DMS79 treated with DMSO at 0.1 percent for 48 hours (cell line): ENCODE measurements at places on chromosomes 5 and 9.

DNA sequence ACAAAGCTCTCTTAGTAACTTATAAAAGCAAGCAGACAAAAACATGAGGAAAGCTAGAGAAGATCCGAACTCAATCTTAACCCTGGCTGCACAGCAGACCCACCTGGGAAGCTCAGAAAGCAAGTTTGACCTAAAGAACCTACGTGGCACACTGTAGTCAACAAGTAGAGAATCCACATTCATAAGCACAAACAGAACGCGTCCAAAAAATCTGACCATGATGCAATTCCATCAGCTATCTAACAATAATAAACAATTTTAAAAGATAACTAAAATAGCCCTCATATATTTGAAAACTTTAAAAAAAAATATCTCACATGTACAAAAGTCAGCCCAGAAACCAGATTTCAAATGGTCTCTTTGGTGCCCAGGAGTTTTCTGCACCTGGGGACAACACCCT, 4.6 kb downstream of the LMAN2 start:
- DNase-seq, result no peak

- DNase-seq, result no peak
Observed at GRCh38 chr5:115542651-115543364, 1.8 kb downstream of the FEM1C start.

DNA sequence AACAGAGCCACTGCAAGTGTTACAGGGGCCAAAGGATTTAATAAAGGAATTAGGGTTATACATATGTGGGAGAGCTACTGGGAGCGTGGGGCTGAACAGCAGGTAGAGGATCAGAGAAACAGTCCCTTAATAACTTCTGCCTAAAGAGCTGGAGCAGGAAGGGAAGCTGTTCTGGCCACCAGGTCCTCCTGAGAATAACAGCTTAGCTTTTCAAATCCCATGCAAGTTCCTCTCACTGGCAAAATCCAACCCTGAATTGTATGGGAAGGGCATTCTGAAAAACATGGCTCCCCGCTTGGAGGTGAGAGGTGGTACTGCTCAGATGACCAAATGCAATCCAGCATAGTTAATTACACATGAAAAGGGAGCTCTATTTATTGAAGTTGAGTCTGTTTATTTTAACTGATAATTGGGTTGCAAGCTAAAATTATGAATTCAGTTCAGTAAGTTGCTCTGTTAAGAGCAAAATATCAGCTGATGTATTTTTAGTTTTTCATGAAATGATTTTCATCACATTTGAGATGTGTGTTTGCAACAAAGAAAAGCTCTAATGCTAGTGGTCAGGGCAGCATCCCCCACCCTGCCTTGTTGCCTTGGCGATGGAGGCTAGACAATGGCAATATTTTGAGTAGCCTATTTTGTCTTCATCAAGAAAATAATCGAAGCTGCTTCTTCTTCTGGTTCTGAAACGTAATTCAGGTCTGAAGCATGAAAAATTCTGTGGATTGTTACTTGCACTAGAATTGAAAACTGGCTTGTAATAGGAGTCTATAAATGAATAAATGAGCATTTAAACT, 58.4 kb upstream of the SH3GL2 start:
- DNase-seq, result no peak

DNA sequence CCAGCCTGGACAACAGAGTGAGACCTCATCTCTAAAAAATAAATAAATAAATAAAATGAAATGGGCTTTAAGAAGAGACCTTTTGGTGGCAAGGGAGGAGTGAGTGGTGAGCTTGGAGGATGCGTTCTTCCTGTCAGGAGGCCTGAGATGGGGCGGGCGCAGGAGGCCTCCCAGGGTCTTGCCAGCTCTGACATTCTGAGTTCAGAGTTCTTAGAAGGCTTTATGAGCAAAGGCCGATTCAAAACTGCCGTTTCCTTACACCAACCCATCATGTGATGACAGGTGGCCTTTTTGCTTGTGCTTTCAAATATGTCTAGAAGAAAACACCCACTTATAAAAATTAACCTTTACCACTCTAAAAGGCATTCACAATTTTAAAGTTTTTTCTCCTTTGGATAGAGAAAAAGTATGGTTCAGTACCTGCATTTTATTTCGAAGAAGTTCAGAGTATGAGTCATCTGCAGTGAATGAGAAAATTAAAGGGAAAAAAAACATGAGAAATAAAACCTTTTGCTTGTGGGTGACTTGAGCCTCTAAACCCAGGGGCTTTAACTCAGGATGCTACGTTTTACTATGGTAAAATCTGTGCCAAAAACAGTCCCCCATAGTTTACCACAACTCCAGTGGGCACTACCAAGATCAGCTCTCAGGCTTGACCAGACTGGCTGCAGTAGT, 157.4 kb upstream of the OTULINL start:
- DNase-seq, result no peak

DNA sequence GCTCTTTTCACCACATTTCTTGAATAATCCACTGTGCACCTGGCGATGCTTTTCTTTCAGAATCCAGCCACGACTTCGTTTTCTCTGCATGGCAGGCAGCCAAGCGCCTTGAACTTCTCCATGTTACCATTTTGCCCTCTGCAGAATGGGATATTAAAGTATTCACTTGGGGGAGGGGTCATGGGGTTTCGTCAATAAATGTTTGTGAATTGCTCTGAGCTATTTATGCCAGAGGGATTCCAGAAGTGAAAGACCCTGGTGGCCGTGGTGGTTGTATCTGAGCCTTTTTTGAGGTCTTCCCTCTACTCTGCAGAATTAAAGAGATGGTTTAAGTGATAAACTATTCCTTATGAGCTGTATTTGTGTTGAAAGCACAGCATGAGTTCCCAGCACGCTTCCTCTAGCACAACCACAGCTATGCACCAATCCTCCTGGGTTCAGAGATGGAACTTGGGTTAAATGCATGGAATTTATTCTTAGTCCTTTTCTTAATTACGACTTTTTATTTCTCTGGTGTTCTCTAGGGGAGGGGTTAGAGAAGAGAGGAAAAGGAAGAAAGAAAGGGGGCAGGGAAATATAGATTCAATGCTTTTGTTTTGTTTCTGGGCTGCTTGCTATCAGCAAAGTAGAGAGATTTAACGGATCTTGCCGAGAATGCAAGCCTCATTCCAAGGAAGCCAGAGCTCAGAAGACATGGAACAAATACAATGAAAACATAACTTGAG, 478.2 kb upstream of the TNC start:
- DNase-seq, result no peak

- no peak for DNase-seq
Observed at GRCh38 chr5:118802335-118802734, 186.0 kb downstream of the DTWD2 start.

DNA sequence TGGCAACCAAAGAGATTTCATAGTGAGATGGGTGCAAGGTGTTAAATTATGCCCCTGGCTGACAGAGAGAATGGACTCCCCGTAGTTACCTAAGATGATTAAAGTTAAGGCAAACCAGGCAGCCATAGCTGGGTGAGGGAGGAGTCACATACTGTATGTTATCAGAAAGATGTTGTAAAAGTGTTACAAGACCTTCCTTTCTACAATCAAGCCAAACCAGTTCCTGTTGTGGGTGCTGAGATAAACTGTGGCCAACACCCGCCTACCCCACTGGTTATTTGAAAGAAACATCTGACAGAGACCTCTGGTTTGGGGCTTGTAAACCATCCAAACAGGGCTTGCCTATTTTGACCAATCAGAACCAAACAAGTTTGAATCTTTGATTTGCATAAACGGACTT, 684.7 kb upstream of the NUDT12 start:
- no peak for DNase-seq

GRCh38 chr9:130026583-130027340, 16.2 kb downstream of the FNBP1 start:
- DNase-seq, result no peak

- DNase-seq, result no peak
Observed at GRCh38 chr9:134751622-134752021, 110.0 kb downstream of the COL5A1 start.

GRCh38 chr5:52824827-52825226, 37.1 kb downstream of the ITGA1 start:
- DNase-seq, result no peak

GRCh38 chr5:133449181-133449580, 163.2 kb downstream of the FSTL4 start:
- DNase-seq, result no peak

- DNase-seq, result peak; percentile 73
Observed at GRCh38 chr5:111756581-111757354, at the start of gene NREP. NREP (minus strand) TSS chr5:111757194; CDS start chr5:111755772, 1,422 bp downstream.

- DNase-seq, result peak; percentile 54
Observed at GRCh38 chr5:177040814-177041420, 18.4 kb downstream of the ZNF346 start.

- no peak for DNase-seq
Observed at GRCh38 chr5:88144219-88145001, 124.2 kb downstream of the TMEM161B start.

- DNase-seq, result no peak
Observed at GRCh38 chr5:122436615-122437014, 124.6 kb downstream of the SNCAIP start.

DNA sequence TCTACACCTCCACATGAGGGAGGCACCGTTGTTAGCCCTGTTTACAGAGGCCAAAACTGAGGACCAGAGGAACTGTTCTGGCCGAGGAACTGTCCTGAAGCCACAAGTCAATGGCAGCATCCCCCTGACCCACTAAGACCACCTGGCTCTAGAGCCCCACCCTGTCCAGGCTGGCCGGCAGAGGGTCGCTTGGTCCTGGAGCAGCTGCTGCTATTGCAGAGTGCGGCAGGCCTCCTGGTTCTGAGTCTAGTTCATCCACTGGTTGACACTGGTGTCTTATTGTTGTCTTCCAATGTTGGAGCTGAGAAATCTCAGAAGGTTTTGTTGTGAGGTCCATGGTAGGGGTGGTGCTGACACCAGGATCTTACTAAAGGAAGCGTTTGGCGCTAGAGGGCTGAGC, 26.6 kb upstream of the ANGPTL2 start:
- no peak for DNase-seq

DNA sequence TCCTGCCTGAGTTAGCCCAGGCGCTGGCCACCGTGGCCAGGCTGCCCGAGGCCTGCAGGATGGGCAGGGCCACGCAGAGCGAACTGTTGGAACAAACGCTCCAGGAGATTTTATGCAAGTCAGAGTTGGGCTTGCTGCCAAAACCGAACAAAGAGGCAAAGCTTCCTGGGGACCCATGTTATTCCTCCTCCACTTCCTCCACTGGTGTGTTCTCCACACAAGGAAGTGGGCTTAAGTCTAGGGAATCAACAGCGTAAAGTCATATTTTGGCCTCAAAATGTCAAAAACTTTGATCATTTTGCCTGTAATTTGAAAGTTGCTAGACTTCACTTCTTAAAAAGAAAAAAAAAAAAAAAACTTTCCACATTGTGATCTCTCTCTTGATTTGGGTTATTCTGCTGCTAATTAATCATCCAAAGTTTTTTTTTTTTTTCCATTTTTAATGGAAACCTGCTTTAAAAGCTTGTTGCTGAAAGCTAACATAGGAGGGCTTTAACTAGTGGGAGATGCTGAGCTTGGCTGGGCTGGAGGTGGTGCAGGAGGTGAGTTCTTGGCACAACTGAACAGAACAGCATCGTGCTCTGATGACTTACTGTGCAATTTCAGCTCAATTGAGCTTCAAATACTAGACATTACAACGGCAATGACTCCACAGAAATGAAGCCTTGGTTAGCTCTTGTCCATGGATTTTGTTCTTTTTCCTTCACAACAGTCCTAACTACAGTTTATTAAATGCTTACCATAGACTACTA, 73.0 kb downstream of the PTPDC1 start:
- DNase-seq, result peak; percentile 42

DNA sequence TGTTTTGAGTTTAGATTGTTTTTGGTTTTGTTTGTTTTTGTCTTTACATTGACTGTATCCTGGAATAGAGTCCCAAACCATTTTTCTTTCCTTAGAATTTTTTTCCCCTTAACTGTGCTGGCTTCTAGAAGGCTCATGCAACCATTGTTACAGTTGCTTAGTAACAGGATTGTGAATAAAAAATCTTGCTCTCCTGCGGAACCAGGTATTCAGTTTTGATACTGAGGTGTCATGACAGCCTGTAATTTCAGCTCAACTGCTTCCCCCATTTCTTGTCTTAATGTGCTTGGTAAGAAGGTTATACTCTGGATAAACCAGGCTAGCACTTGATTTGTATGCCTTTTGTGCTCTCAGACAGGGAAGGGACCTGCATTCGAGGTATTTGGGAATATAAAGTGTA, 42.1 kb downstream of the FOCAD start:
- DNase-seq, result peak; percentile 44

GRCh38 chr5:30994176-30994575, 199.3 kb upstream of the CDH6 start:
- DNase-seq, result no peak

DNA sequence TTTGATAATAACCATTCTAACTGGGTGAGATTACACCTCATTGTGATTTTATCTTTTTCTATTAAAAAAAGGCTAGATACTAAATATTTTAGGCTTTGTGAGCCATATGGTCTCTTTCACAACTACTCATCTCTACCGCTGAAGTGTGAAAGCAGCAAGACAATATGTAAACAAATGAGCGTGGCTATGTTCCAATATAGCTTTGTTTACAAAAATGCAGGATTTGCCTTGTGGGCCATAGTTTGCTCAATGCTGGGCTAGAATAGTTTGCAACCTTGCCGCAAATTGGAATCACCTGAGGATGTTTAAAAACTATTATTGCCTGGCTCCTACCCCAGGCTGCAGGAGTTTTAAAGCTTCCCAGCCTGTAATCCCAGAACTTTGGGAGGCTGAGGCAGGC, 10.2 kb upstream of the GPR150 start:
- DNase-seq, result no peak

GRCh38 chr9:128637656-128638055, 19.0 kb downstream of the DYNC2I2 start:
- DNase-seq, result no peak

DNA sequence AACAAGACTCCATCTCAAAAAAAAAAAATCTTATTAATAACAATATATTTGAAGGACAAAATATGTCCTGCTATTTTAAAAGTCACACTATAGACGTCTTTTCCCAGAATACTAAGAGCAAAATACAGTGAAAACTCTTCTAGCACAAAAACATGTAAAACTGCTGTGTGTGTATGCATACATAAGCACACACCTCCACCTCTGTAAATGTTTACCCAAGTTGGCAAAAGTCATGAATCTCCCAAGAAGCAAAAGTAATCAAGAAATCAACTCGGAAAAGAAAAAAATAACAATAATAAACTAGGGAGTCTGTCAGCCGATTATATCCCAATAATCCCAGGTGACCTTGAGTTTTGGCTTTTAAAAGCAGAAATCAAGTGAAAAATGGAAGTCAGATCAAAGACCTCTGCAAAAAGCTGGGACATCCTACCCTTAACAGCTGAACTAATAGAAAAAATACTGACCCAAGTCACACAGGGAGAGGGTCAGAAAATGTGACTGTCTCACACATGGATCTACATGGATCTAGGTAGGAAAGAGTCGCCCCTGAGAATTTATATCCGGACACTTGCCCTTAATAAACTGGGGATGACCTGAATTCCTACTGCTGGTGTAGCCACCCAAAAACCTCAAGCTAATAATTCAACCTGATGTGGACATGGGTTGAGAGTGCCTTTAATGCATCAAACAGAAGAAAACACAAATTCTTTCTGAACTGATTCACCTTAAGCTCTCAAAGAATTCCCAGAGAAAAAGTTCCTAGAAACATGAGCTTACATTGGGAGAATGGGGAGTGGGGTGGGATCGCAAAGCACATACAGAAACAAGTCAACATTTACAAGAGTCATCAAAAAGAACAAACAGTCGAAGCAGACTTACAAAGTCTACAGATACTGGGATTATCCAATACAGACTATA, 29.9 kb downstream of the LPAR1 start:
- no peak for DNase-seq
